ENCODE measurements at places on chromosomes 5 and 9. TPM values are rescaled to one million over a fixed set of nuclear protein-coding genes. Genes with fewer than 3 reads are reported as not detected.

The EQTN gene
- not detected for total RNA-seq

DNA sequence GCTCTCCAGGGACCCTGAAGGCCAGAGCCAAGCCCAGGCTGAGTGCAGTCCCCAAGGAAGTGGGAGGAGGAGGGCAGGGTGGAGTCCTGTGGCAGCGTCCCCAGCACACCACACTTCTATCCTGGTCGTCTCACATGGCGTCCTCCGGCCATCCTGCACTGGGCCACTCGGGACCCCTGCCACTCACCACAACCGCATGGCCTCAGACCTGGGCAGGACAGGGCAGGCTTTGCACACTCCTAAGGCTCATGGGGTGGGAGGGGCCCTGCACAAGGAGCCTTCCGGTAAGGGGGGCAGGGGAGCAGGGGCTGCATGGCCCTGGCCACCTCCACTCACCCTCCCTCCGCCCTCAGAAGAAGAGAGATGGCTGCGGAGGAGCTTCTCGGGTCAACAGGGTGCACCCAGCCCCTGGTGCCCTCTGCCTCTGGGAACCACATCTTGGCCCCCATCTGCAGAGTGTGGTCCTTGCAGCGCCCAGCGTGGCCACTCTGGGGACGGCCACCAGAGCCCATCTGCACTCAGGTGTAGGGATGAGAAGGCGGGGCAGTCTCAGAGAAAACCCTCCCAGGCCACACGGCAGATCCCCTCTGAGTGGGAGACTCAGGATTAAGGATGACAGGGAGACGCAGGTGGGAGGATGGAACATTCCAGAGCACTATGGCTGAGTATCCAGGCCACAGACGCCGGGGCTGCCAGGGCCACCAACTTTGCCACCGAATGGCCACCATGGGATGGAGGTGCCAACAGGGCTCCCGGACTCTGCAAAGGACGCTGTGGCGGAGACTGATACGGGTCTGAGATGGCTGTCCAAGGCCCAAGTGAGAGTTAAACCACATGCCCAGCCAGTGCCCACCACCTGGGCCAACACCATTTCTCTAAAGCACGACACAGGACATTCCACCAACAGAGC is 7.6 kb downstream of the TPPP start:
- H3K36me3 ChIP-seq, result no peaks in the 10 kb centered on the region
- DNase-seq, result no peak
- H3K27ac ChIP-seq, result no peak overlapping the region
- no peak overlapping the region for H3K4me3 ChIP-seq
- H3K27me3 ChIP-seq, result no peaks in the 10 kb centered on the region

GRCh38 chr5:134527156-134527960 is 1.9 kb downstream of the JADE2 start:
- H3K36me3 ChIP-seq, result no peaks in the 10 kb centered on the region
- peaks cover 54% of the 10 kb centered on the region for H3K4me1 ChIP-seq
- H3K27me3 ChIP-seq, result no peaks in the 10 kb centered on the region
- peak overlapping the region; percentile 99 for H3K27ac ChIP-seq

DNA sequence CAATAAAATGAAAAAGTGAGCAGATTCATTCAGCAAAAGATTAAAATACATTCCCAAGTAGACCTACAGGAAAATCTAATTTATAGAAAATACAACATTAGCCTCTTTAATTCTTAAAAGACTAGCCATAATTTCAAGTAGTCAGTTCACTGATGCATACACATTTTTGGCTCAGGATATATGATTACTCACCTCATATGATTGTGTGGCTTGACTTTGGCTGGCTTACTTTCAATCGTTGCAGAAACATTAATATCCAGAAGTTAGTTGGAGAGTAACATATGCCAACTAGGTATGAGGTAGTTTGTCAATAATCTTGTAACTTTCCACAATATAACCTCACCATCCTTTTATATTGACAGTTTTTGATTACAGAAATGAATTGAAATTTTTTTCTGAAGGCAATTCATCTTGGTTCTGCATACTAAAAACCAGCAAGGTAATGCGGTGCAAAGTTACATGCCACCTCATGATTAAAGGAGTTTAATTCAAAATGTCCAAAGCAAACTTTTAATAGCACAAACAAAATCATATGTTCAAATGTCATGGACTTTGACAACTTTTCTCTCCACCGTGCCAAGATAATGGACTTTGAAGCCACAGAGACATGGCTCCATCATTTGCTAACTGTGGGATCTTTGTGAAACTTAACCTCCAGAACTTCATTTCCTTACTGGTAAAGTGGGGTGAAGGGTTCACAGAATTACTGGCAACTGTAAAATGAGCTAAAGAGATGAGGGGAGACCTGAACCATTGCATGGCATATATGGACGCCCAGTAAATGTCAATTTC is 76.6 kb upstream of the PAM start:
- no peaks in the 10 kb centered on the region for H3K4me1 ChIP-seq
- no peak overlapping the region for H3K27ac ChIP-seq
- H3K27me3 ChIP-seq, result no peaks in the 10 kb centered on the region
- DNase-seq, result no peak

DNA sequence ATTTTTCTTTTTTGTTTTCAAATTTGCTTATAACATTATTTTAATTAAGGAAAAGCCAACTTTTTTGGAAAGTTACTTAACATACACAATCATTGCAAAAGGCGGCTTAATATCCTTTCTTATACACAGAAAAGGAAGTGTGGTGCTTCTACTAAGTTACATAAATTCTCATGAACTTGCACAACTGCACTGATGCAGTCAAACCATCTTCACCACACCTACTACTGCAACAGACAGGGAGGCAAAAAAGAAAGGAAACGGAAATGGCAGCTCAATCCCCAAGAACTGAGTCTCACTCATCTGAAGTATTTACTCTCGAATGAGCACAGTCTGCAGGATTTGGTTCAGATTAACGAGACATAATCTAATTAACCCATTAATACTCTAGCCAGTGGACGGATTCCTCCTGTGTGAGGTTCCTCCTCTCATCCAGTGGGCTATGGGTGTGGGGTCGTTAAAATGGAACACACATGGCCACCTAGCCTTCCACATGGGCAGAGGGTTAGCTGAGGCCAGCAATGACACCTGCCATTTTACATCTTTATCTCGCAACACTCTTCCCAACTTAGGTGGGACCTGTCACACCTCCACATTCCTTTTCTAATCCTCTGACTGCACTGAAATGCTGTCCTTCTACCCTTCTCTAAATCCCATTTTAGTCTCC is 30.0 kb downstream of the GOLM1 start:
- no peak for DNase-seq
- H3K36me3 ChIP-seq, result no peaks in the 10 kb centered on the region
- no peaks in the 10 kb centered on the region for H3K27me3 ChIP-seq
- H3K4me3 ChIP-seq, result no peak overlapping the region
- no peaks in the 10 kb centered on the region for H3K4me1 ChIP-seq
- H3K27ac ChIP-seq, result no peak overlapping the region

DNA sequence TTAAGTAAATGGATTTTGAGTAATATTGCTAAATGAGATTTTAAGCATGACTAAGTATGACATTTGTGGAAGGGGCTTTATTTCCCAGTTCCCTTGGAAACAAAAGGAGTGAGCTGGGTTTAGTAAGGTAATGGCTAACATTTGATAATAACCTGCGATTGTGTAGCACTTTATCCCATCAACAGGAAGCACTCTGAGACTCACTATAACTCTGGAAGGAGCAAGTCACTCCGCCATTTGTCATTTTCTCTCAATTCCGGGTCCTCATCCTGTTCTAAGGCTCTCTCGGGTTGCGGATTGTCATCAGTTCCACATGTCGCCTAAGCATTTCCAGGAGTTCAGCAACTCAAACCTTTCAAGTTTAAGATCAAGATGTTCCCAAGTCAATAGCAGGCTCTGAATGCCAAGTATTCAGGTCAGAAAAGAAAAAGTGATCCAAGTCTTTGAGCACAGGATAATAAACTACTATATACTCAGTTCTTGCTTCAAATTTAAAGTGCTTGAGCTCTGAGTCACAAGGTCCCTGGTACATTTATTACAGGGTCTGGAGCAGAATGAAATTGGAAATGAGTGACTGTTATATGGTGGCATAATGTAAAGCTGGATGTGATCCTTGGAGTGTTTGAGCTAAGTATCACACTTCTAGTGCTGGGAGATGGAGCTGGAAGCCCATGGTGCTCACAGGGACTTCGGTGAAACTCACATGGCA is 39.3 kb downstream of the CAPSL start:
- no peak overlapping the region for H3K27ac ChIP-seq
- H3K4me1 ChIP-seq, result no peaks in the 10 kb centered on the region
- no peak overlapping the region for H3K4me3 ChIP-seq
- no peak for DNase-seq
- no peaks in the 10 kb centered on the region for H3K27me3 ChIP-seq

- no peak overlapping the region for H3K4me3 ChIP-seq
- no peak overlapping the region for H3K27ac ChIP-seq
- H3K27me3 ChIP-seq, result no peaks in the 10 kb centered on the region
- no peaks in the 10 kb centered on the region for H3K4me1 ChIP-seq
- DNase-seq, result no peak
Measured at GRCh38 chr5:91245871-91246270, 137.2 kb downstream of the ARRDC3 start.

DNA sequence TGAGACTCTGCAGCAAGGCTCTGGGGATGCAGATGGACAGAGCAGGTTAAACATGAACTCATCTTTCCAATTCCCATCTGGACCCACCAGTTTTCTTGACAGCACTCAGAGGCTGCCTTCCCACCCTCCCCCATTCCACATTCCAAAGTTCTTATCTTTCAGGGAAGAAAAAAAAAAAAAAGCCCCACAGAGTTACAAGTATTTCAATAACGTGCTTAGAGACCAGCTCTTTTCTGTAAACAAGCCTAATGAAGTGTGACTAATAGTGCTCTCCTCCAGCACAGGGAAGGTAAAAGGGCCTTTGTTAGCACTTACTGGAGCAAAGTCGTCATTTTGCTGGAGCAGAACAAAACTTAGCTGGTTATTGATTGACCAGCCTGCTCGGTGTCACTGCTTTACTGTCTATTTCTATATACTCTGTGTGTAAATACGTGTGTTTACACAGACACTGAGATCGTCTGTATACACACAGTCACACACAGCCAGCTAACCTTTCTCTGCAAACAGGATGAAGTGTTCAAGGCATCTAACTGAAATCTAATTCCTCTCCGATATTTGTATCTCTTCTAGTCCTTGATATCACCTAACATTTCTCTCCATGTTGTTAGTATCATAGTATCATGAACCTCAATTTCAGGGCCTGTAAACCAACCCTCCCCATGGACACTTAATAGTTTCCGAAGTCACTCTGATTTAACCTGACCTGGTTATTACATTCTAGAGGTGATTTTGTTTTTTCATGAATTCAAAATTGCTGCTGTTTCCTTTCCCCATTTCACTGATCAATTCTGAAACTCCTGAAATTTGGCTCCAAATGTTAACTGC is 84.9 kb downstream of the ZNF608 start:
- DNase-seq, result no peak
- peaks cover 63% of the 10 kb centered on the region for H3K4me1 ChIP-seq
- H3K27ac ChIP-seq, result peak overlapping the region; percentile 74
- no peaks in the 10 kb centered on the region for H3K36me3 ChIP-seq
- no peaks in the 10 kb centered on the region for H3K27me3 ChIP-seq

DNA sequence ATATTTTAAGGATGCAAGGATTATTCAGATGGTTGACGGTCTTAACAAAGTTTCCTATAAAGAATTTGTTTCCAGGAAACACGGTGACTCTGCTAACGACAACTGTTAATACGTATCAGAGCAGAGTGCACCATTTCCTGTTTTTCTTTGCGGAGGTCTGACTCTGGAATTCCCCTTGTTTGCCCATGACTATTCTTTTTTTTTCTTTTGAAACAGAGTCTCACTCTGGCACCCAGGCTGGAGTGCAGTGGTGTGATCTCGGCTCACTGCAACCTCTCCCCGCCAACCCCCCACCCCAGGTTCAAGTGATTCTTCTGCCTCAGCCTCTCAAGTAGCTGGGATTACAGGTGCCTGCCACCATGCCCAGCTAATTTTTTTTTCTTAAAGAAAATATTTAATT is 115.9 kb downstream of the CDC42SE2 start:
- DNase-seq, result no peak
- H3K27me3 ChIP-seq, result no peaks in the 10 kb centered on the region

GRCh38 chr5:119468286-119468685 is 16.0 kb downstream of the HSD17B4 start:
- DNase-seq, result no peak
- peaks cover 4% of the 10 kb centered on the region for H3K36me3 ChIP-seq
- H3K27ac ChIP-seq, result no peak overlapping the region
- no peaks in the 10 kb centered on the region for H3K4me1 ChIP-seq

DNA sequence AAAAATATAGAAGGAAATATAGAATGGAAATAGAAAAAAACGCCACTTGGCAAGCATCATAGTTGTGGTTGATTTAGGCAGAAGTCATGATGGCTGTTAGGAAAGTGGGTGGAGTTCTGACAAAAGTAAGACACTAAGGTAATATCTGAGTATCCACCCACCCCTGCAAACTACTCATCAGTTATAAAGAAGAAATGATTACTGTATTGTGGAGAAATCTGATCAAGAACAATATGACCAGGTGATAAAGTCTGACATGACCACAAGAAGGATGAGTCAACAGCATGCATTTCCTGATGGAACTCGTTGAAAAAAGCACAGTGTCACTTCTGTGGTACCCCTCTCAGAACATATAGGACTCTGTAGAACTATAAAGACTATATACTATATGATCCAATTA is 343.4 kb upstream of the PAPPA start:
- no peaks in the 10 kb centered on the region for H3K27me3 ChIP-seq
- no peak overlapping the region for H3K4me3 ChIP-seq
- no peak overlapping the region for H3K27ac ChIP-seq
- H3K4me1 ChIP-seq, result no peaks in the 10 kb centered on the region
- no peak for DNase-seq
- no peaks in the 10 kb centered on the region for H3K36me3 ChIP-seq

DNA sequence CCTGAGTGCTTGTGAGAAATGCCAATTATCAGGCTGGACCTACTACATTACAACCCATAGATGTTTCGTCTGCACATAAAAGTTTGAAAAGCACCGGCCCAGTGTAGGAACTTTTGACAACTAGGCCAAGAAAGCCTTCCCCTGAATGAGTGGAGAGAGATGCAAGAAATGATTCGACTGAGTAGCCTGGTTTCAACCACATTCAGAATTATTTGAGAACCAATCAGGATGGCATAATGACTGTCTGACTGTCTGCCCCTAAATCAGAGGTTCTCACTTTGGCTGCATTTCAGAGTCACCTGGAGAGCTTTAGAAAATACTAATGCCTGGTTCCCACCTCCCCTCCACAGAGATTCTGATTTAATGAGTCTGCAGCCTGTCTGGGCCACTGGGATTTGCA is 61.1 kb downstream of the FRMD3 start:
- H3K27me3 ChIP-seq, result no peaks in the 10 kb centered on the region
- peaks cover 3% of the 10 kb centered on the region for H3K4me1 ChIP-seq
- no peaks in the 10 kb centered on the region for H3K36me3 ChIP-seq
- no peak overlapping the region for H3K4me3 ChIP-seq
- DNase-seq, result no peak

- H3K27ac ChIP-seq, result no peak overlapping the region
- no peak overlapping the region for H3K4me3 ChIP-seq
- no peaks in the 10 kb centered on the region for H3K4me1 ChIP-seq
- no peaks in the 10 kb centered on the region for H3K36me3 ChIP-seq
- no peak for DNase-seq
- H3K27me3 ChIP-seq, result no peaks in the 10 kb centered on the region
Measured at GRCh38 chr5:101284736-101285375, 381.8 kb upstream of the ST8SIA4 start.

Measured in upper lobe of right lung (tissue), 1 donor.